Uterus (tissue), 4 donors: ENCODE measurements at places on chromosomes 16 and 17.

DNA sequence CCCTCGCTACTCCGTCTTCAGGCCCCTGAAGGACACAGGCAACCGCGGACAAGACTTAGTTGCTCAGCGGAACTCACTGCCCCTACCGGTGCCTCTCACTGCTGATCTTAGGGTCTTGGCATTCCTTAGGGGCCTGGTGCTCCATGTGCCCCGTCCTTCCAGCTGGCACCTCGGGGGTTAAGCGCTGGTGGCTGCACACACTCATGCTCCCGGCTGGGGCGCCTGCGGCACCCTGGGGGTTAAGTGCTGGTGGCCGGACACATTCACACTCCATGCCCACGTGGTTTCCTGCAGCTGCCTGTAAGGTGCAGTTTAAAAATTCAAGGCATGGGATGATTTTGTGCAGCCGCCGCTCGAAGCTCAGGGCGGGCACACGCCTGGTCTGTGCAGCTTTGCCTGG lies 45.1 kb downstream of the BAIAP2 start:
- DNase-seq = no peak

GRCh38 chr17:75008373-75008772 lies 4.1 kb upstream of the MRPL58 start:
- DNase-seq = no peak

GRCh38 chr17:32519228-32520103 lies 32.7 kb downstream of the CDK5R1 start:
- DNase-seq = no peak

GRCh38 chr16:57143149-57143921 lies 42.5 kb downstream of the PSME3IP1 start:
- DNase-seq = no peak

- no peak for DNase-seq
These were observed 484 bp upstream of the NUDT7 start for GRCh38 chr16:77721752-77722308.

- DNase-seq = no peak
These were observed 46.0 kb downstream of the SLC7A5 start for GRCh38 chr16:87823181-87823929.

DNA sequence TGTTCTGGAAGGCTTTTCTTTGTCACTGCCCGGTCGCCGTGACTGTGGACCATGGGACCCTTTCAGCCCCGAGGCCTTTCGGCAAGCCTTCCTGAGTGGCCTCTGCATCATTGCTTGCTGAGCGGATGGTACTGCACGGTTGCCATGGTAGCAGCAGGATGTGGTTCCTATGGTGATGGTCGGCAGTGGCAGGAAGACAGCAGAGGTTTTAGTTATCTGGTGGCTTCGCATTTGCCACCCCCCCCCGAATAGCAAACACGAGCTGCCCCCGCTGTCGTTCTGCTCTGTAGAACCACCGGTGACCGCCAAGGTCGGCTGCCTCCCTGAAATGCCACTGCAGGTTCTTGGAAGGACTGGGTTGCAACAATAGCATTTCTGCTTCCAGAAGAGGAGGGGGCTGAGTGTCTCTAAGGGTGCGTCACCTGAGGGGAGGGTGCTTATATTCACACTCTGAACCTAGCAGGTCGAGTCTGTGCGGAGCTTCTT lies 76.6 kb downstream of the CMIP start:
- no peak for DNase-seq

DNA sequence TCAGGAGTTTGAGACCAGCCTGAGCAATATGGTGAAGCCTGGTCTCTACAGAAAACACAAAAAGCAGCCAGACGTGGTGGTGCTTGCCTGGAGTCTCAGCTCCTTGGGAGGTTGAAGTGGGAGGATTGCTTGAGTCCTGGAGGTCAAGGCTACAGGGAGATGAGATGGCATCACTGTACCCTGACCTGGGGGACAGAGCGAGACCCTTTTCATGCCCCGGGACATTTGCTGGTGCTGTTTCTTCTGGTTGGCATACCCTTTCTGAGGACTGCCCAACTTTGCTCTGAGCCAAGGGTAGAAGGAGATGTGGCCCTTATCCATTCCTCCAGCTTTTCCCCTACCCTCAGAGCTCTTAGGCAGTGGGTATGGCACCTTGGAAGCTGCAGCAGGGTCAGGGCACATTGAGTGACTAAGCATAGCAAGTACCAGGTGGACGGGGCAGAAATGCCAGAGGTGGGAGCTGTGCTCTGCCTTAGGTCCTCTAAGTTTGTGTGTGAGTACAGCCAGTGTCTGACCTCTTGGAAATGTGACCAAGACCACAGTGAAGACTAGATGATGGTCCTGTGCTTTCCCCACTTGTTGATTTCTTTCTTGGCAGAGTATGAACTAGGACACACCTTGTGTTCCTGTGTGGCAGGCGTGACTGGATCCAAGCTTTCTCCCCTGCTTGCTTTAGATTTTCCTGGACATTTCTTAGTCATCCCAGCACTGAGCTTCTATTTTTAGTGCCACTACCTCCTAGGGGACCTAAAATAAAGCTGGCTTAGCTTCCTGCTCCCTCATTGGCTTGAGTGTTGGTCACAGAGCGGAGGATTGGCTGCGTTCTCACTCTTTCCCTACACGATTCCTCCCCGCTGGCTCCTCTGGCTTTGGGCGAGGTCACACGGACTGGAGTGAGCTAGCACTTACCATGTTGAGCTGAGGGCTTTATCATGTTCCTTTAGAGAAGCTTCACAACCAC lies 9.9 kb upstream of the EDC4 start:
- peak; percentile 61 for DNase-seq

- DNase-seq = no peak
These were observed 819.8 kb upstream of the SOX9 start for GRCh38 chr17:71301063-71301462.

GRCh38 chr17:28133562-28133970 lies 91.1 kb downstream of the NLK start:
- DNase-seq = no peak
